ENCODE measurements at places on chromosomes 16 and 17.

DNA sequence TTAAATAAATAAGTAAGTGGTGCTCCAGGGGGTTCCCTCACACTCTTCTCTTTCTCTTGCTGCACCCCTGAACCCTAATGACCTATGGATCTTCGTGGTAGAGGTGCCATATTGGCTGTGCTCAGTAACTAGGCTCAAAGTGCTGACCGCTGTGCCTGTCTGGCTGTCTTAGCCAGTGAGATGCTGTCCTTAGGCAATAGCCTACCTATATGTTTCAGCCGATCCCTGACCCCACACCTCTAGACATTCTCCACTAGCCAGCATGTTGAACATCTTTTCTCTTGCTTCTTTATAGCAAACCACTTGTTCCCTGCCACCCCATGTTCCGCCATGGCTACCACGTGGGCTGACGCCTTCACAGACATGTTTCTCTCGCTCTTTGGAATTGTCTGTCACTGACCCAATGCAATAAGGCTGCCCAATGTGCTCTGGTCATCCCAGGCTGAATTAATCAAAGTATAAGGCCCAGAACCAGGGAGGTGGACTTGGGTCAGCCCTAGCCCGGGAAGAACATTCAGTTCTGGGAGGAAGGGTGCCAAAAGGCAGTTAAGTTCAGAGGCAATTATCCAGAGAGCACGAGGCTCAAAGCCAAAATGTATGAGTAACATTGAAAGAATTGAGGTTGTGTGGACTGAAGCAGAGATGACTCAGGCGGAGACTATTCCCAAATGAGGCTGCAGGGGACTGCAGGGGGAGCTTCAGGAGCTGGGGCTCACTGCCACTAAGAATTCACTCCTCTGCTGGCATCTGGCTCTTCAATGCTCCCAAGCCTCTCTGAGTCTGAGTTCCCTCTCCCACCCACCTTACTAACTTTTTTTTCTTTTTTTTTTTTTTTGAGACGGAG is 28.7 kb upstream of the TNRC6A start:
- no peak for DNase-seq

- no peak for DNase-seq
These were observed 11.5 kb downstream of the MAPT start for GRCh38 chr17:45905814-45906213.

DNA sequence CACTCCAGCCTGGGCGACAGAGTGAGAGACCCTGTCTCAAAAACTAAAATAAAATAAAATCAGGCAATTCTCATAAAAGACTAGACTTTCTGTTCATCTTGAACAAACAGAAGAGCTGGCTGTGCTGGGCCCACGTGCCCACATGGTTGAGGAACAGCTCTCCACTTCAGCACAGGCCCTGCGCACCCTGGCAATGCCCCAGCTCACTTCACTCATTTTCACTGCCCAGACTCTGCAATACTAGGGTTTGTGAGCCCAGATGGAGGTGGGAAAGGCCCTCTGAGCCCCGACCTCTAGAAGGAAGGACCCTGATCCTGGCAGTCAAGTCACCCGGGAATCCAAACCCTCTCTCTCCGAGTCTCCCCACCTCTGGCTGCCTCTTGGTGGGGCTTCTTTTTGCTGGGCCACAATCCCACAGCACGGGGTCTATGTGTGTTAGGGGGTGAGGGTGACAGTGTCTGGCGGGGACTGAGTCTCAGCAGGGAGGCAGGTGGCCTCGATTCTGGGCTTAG is 14.8 kb downstream of the MYLK3 start:
- no peak for DNase-seq

DNA sequence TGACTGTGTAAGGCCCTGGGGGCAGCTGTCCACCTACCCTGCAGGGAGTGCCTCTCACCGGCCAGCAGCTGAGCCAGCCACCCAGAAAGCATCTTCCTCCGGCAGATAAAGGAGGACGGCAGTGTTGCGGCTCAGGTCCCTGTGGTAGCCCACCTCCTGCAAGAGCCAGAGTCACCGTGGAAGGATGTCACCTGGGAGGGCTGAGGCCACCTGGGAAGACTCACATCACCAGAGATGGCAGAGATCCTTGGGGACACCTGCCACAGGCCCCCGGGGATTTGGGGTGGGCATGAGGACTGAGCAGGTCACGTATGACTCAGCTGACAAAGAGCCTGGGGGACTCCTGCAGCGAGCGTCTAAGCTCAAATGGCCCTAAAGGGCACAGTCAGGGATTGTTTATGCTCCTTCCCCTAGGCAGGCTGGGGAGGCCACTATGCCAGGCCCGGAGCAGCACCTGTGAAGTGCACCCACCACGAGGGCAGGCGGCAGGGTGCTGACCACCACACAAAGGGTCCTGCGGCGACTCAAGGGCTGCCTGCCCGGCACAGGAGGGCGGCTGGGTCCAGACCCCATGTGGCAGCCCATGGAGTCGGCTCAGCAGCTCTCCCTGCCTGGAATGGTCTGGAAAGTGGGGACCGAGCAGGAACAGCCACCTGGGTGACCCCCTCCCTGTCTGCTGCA is 44.1 kb downstream of the TNFRSF13B start:
- no peak for DNase-seq

- DNase-seq = no peak
These were observed 100.1 kb downstream of the YPEL2 start for GRCh38 chr17:59431601-59432000.

- DNase-seq = peak; percentile 16
These were observed 22.5 kb upstream of the NKD1 start for GRCh38 chr16:50525716-50526115.

GRCh38 chr17:67063141-67063540 is 18.8 kb downstream of the CACNG1 start:
- DNase-seq = no peak

DNA sequence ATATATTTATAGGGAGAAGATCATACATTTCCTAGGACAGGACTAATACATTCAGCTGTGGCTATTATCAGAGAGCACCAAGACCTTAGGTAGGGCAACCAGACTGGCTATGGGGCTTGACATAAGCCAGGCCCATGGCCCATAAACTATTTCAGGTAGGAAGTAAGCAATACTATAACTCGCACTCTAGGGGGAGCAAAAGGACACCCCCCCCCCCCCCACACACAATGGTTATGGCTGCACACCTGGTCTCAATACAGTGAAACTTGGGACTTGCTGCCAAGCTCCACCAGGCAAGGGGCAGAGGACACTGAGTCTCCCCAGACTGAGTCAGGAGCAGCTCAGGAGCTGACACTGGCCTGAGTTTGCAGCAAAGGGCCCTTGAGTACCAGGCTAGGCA is 348.9 kb upstream of the ASIC2 start:
- DNase-seq = no peak

- no peak for DNase-seq
These were observed 126.9 kb upstream of the AXIN2 start for GRCh38 chr17:65688307-65688706.

DNA sequence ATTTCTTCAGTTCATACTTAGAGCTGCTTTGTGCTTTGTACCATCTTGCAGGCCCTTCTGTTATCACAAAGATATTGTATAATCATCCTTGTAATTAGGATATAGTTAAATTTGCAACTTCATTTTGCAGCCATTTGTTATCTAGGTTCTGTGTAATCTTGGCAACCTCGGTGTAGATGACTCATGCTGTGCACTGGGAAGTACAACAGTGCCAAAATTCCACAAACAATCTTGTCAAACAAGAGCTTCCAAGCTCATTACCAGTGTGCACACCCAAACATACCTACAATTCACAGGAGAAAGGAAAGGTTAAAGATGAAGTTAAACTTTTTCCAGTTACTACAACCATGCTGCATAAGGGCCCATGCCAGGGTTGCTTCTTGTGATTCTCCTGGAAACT is 1231.8 kb downstream of the CDH11 start:
- DNase-seq = no peak

- DNase-seq = no peak
These were observed 286.7 kb downstream of the XYLT1 start for GRCh38 chr16:17184026-17184425.

GRCh38 chr16:3161235-3162018 is 26.6 kb upstream of the OR1F1 start:
- DNase-seq = no peak

- DNase-seq = no peak
These were observed 9.2 kb downstream of the UBFD1 start for GRCh38 chr16:23566724-23567123.

- DNase-seq = no peak
These were observed 351.2 kb downstream of the UTP18 start for GRCh38 chr17:51611585-51611984.

DNA sequence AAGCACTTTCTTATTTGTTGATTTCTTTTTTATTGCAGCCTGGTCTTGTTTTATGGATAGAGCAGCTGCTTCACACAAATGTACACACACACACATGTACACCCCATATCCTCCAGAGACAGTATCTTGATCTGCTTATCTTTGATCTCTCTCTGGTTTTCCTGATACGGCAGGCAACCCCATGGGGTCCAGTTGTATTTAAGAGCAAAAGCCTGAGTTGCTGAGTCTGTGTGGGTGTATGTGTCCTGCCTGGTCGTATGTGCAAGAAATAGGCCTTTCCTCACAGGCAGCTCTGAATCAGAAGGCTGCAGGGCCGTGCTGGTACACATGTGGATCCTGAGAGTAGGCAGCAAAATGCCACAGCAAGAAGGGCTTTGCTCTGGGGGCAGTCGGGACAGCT is 14.6 kb upstream of the LGALS9 start:
- no peak for DNase-seq

GRCh38 chr17:49512296-49513043 is 17.4 kb downstream of the NGFR start:
- peak; percentile 50 for DNase-seq

- no peak for DNase-seq
These were observed 78.4 kb downstream of the TRIM37 start for GRCh38 chr17:59028328-59028727.

GRCh38 chr17:35252651-35253050 is 9.8 kb downstream of the SLFN5 start:
- no peak for DNase-seq

DNA sequence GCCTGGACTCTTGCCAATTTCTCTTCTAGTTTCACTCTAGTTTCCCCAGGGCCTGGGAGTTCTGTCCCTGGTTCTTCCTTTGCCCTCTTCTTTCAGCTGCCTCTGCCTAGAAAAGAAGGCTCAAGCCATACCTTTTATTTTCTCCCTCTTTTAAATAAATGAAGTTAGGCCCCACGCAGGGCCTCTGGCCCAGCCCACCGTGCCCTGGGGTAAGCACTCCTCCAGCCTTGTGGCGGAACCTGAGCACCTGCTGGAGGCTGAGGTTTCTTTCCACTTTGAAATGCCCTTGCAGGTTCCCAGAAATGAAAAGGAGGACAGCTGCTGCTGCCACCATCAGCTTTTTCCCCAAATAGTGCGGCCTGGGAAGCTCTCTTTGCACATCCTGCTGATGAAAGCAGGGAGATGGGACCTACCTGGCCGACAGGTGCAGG is 139.4 kb downstream of the CCDC182 start:
- DNase-seq = no peak

- no peak for DNase-seq
These were observed 5.6 kb downstream of the MMD start for GRCh38 chr17:55416000-55416399.

GRCh38 chr17:75517297-75517865 is 1.1 kb downstream of the TSEN54 start:
- DNase-seq = no peak

DNA sequence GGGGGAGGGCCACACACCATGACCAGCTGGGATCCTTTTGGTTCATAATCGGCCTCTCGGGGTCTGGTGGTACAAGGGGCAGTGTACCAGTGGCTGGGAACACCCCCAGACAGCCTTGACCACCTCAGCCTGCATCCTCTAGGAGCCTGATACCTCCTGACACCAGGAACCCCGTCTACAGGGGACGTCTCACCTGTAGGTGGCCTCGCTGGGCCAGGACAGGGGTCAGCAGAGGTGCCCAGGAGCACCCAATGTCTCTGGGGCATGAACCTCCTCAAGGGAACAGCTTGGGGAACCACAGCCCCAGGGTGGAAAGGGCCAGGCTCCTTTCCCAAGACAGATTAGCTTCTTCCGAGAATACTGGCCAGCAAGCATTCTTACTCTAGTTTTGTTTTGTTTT is 2.5 kb upstream of the METRNL start:
- DNase-seq = no peak

Measured in ecto neural progenitor cell (in vitro differentiated cells).